Stimulated activated CD4-positive, alpha-beta T cell treated with anti-CD3 and anti-CD28 coated beads, TNF-alpha, amount 100 ng/mL, for 1 hour (primary cell): ENCODE measurements at places on chromosomes 2 and 18.

DNA sequence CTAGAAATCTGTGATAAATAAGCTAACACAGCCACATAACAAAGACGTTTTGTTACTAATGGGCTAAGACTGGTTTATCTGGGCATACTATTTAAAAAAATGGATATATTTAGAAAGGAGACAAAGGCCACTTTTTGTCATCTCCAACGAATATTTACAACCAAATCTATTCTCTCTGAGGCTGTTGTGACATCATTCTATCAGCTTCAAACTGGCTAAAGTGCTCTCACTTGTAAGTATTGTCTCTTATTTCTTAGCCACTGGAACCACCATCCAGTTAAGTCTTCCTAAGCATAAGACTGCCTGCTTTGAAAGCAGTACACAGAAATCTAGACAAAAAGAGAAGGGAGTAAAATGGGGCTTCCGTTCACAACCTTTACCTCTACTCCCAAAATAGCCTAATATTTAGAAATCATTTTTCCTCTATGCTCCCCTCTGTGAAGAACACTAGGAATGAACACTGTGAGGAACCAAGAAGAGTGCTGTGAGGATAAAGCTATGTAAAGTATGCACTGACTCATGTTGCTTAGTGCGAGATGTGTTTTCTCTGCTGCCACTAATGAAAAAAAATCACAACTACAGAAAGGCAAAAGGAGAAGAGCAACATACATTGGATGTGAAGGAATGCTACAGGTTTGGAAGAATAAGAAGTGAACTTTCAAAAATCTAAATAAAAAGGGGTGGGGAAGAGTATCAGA is 264.1 kb downstream of the EXOC6B start:
- no peak for DNase-seq

DNA sequence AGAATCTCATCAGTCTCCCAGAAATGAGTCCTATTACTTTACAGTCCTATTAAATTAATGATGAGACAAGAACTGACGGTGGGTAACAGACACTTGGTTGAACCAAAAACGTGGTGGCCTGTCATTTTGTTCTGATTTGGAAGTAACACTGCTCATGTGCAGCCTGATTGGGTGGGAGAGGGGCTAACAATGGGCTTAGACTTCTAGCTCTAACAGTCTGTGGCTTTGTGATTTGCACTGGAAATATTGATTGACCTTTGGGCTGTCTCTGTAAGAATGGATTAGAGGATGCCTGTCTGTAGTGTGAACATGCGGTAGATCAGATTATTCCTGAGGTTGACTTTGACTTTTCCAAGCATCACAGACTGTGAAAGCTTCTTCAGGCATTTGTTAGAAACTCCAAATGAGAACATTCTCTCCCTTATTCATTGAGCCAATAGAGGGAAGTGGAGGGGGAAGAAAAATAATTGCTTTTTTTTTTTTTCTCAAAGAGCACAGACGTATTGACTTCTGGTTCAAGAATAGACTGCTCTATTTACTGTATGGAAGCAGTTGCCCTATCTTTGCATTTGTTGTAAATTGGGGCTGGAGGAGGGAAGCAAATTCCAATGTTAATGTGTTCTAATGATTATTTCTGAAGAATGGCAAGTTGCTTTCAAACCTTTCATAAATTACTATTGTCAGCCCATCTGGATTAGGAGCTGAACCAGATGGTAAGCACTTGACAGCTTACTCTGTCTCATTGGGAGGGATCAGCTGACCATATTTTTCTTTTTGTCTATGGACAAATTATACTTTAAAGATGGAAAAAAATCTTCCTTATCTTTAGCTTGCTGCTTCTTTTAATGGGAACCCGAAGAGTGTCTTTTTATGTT is 85.8 kb upstream of the TTN start:
- DNase-seq, result no peak

DNA sequence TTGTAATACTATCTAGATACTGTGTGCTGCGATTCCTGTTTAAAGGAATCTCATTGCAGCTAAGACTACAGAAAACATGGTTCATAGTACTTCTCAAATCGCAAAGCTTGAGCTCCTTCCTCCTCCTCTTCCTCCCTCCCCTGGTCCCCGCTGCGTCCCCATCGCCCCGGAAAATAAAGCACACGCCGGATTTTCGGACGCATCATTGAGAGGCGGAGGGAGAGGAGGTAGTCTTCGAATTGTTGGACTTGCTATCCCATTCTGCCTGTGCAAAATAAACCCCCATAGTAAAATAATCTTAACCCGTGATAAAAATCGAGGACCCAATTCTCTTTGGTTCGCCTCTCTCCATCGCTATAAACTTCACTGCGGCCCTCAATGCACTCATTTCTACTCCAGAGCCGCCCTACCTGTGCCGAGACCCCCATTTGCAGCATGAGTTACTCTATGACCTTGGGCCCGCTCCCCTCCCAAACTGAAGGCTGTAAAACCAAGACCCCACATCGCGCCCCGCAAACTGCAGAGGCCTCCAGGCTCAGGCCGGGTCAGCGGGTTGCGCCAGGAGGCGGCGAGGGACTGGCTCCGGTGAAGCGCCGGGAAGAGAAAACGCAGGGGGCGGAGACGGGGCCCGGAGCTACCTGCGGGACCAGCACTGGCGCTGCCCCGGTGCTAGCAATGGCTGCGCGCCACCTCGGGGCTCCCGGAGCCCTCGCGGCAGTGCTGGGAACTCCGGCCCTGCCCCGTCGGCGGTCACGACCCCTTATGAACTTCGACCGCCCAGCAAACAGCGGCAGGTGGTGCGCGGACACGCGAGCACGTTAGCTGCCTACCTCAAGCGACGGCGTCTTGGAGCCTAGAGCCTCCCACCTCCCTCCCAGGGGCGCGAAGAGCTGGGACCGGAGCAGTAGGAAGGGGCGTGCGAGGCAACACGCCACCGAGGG is 649 bp downstream of the ESCO1 start:
- DNase-seq, result no peak

DNA sequence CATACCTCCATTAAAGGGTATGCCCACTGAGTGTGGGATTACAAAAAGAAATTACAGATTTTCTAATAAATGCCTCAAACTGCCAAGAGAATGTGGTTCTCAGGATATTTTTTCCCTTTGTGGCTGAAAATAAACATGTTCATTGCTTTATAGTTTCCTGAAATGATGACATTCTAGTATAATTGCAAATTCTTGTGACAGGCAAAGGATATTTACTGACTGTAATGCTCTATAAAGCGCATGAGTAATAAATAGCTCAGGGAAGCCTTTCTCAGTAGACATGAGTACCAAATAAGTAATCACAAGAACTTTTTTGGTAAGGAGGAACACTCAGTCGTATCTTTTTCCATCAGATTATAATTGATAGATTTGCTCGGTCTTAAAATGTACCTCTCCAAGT is 72.3 kb downstream of the FTCDNL1 start:
- DNase-seq, result no peak

DNA sequence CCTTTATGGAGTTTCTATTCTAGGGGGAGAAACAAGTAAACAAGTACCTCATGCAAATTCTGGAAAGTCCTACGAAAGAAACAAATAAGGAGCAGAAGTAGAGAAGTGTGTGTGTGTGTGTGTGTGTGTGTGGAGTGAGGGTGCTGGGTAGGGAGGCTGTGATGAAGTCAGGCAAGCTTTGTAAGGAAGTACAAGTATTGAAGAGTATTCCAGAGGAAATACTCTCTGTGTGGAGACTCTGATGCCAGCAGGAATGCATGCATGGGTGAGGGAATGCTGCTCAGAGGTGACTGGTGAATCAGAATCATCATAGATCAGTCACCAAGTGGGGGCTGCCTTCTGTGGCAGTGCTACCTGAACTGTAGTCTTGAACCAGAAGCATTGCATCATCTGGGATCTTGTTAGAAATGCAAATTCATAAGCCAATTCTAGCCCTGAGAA is 34.5 kb downstream of the SLC4A3 start:
- DNase-seq, result no peak

- no peak for DNase-seq
These were observed 45.6 kb upstream of the GREB1L start for GRCh38 chr18:21196426-21196825.

- DNase-seq, result no peak
These were observed 133.0 kb upstream of the CELF4 start for GRCh38 chr18:37698508-37699040.

DNA sequence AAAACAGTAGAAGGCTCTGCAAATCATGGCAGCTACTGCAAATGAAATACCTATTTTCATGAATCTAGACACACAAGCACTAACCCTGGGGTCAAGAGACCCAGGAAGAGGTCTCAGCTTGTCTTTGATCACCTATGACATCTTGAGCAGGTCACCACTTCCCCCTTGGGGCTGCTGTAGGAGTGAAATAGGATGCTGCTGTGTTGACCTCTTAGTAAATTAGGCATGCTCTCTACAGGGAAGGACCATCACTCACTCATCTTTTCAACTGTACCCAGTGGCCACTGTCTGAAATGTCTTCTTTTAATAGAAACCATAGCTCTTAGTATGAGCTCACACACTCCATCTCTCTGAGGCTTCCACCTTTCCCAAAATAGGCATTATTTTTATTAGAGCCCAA is 83.8 kb downstream of the NCK2 start:
- DNase-seq, result no peak

DNA sequence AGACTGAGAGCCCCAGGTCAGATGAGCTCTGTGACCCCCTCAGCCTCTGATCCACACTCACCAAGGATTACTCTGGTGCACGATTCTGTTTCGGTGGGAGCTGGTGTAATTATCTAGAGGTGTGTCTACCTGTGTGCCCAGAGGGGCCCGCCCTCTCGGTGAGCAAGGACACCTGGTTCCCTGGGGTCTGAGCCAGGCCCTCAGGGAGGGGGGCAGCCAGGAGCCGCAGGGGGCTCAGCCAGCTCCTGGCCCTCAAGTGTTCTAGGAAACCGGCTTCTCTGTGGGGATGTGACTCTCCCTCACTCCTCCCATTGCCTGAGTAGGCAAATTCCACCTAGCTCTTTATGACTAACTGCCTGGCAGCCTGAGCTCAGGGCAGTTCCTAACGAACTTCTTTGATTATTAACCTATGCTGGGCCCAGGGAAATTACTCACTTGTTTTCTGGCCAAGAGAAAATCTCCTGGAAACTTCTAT is 17.4 kb downstream of the AGAP1 start:
- no peak for DNase-seq

DNA sequence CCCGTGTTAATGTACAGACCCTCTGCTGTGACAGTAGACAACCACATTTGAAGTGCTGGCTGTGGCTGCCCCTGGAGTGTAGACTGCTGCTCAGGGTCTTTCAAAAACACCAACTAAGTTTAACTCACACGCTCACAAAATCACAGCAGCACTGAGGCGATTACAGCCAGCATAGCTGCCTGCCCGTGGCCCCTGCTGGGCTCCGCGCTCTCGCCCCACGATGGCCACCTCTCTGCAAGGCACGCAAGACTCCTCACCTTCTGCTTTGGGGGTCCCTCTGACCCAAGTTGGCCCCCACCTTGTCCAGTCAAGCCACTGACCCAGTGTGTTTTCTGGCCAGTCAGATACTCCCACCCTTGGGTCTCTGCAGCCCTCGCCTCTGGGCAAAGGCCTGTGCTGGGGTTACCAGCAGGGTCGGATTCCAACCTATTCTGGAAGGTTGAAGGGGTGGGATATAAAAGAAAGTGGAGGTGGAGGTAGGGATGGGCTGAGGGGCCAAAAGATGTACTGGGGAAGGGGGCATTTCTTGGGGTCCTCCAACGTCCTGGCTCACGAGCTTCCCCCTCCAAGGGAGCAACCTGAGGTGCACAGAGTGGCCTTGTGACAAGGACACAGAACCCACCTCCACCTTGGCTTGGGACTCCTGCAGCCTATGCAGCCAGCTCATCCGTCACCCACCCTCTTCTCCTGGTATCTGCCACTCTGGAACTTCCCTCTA is 2.9 kb upstream of the B3GNT7 start:
- no peak for DNase-seq

GRCh38 chr2:210170196-210170445 is 1.1 kb downstream of the KANSL1L start:
- DNase-seq, result no peak

DNA sequence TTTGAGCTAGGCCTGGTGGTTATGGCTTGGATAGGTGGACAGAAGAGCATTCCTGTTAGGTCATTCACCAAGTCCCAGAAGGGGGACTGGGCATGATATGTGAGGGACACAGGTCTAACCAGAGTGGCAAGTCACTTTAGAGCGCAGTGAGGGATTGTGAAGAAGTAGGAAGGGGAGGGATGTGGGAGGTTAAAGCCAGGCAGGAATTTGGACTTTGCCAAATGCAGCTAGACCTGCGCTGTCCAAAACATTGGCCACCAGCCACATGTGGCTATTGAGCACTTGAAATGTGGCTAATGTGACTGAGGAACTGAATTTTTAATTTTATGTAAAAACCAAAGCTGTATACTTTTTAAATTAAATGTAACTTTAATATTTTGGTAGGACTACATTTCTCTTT is 23.7 kb downstream of the GCKR start:
- no peak for DNase-seq
